GM23338 (cell line): ENCODE measurements at places on chromosomes 6 and 20. TPM values are rescaled to one million over a fixed set of nuclear protein-coding genes. Genes with fewer than 3 reads are reported as not detected.

DNA sequence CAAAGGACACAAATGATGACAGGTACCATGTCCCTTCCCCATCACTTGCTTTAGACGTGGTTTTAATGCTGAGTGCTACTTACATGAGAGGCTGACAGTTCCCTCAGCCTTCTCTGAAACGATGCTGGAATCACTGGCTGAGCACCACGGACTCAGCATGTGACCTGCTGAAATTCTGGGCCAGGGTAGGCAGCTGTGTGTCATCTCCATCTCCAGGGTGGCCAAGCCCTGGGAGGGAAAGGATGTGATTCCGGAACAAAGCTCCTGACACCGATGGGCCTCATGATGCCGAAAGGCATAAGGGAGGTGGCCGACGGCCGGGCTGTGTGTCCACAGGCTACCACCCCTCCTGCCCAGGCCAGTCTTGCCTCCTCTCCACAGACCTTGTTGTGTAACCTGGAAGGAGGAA lies 184.3 kb upstream of the CST7 start:
- no peak for DNase-seq

GRCh38 chr6:156993713-156994112 lies 216.5 kb downstream of the ARID1B start:
- DNase-seq, result no peak

FBXO9 gene
- 19.3 and 29.8 TPM in 2 replicates for total RNA-seq

- no peak for DNase-seq
Observed at GRCh38 chr20:46305331-46305972, 2.8 kb downstream of the CDH22 start.

DNA sequence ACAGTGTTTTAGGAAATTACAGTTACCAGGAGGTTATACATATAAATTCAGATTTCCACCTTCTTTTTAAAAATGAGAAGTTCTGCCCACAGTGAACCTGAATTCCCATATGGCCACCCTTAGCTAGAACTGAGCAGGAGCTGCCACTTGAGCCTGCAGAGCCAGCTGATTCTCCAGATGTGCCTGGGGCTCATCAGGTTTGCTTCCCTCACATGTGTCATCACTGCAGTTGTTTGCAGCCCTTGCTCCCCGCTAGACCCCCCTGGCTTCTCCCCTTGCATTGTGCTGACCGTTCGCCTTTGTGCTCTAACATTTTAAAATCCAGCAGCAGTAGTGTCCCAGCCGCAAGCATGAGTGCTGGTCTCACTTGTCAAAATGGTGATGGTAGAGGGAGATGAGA lies 131.1 kb downstream of the UTRN start:
- no peak for DNase-seq

DOK5 gene
- total RNA-seq, result 4.9 and 5.0 TPM in 2 replicates

DNA sequence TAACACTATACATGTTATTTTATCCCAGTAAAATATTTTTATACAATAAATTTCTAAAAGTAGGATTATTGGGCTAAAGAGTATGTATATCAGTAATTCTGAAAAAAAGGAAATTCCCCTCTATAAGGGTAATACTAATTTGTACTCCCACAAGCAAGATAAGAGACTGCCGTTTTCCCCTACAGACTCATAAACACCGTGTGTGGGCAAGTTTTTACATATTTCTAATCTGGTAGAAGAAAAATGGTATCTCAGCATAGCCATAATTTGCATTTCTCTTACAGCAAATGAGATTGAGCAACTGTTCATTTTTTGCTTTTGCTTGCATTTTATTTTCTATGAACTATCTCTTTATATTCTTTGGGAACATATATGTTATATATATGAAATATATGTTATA lies 26.0 kb upstream of the MYMX start:
- DNase-seq, result no peak

GRCh38 chr6:158040804-158041347 lies 59.2 kb downstream of the SYNJ2 start:
- DNase-seq, result no peak

DNA sequence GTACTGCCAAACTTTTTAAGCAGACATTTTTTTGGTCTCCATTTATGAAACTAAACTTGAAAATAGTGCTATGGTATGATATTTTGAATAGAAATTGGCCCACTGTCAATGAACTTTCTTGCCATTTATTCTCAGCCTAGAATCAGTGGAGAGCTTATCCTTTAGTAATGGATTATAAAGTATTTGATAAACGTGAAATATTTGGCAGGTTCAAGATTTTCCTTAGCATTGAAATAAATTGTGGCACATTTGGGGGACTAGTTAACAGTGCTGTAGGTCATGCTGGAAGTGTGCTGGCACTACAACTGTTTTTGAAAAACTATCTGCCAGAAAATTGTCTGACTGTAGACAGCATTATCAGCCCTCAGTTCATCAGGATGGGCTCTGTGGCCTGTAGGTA lies 2.1 kb downstream of the PRSS35 start:
- DNase-seq, result no peak
